Fibroblast of villous mesenchyme (primary cell): ENCODE measurements at places on chromosomes 6 and 20.
A peak's percentile ranks its signal among the peaks of the same experiment; 100 is the strongest.

- peak; percentile 55 for DNase-seq
Observed at GRCh38 chr6:105872249-105872648, 213.9 kb upstream of the PRDM1 start.

- DNase-seq = no peak
Observed at GRCh38 chr6:111866857-111867256, 6.4 kb downstream of the FYN start.

DNA sequence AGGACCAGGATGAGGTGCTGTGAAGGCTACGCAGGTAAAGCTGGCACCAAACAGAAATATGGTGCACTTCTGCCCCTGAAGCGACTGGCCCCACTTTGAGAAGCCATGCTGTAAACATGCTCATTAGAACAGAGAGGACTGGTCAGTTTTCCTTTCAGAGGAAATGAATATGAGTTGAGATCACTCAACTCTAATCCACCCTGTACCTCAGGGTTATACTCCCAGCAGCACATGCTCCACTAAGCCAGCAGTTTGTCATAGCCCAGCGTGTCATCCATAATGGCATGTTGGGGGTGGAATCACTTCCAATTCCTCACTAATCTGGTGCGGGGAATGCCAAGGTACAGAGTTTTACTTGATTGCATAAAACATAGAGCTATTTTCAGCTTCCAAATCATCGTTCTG is 98.1 kb downstream of the HIVEP2 start:
- peak; percentile 92 for DNase-seq

DNA sequence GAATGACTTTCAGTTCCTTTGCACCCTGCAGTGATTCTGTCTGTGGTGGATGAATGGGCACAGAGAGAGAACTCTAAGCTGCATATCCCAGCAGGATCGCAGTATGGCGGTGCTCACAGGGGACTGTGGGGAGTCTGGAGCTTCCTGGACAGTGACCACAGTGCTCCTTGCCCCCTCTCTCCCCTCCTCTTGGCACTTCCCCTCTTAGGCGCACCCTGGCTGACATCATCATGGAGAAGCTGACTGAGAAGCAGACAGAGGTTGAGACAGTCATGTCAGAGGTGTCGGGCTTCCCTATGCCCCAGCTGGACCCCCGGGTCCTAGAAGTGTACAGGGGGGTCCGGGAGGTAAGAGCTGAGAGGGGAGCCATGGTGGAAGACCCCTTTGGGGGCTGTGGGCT is 8.6 kb downstream of the BYSL start:
- no peak for DNase-seq

DNA sequence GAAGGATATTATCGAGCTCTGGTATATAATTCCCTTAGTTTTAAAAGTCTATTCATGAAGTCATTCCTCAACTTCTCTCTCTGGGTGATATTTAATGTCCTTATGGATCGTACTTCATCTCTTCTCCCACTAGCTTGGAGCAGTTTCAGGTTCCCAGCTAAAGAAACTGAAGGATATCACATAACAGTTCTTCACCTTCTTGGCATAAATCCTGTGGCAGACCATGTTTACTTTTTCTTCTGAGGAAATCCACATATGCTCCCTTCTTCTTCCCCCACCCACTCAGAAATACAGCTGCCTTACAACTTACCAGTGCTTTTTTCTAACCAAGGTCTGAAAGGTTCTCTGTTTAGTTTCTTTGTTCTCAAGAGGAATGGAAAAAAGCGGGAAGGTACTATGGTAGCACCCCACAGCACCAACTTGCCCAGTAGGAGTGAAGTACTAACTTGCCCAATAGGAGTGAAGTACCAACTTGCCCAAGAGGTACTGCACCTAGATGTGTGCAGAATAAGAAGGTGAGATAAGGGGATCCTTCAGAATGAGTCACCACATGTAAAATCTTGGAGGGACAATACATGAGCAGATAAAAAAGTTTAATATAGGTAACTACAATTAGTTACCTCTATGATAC is 53.1 kb downstream of the TSPYL4 start:
- no peak for DNase-seq

DNA sequence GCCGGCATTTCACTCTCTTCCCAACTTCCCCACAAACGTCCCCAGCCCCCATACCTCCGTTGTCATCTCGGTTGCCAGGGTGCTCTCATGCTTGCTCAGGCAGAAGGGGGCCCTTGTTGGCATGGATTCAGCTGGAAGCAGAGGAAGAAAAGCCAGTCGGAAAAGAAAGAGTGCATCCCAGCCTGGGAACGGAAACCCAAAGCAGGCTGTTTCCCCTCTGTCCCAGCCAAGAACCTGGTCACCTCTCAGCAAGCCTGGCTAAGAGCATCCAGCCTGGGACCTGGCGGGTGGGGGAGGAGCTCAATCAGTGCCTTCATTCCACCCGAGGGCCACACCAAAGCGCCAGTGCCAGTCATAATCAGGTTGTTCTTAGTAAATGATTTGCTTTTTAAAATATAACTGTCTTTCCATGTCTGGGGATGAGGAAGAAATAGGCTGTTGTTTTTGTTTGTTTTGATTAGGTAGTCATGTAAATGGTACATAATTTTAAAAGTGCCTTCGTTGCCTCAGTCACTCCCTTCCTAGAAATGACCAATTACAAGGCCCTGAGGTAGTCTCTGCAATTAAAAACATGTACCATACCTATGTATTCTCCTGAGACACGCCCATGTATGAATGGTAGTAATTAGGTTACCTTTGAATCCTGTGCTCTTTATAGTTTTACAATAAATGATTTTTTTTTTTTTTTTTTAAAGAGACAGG is 21.1 kb downstream of the CHMP4B start:
- DNase-seq = no peak

- DNase-seq = peak; percentile 44
Observed at GRCh38 chr6:7542874-7543624, 1.6 kb downstream of the DSP start.
